ENCODE measurements at places on chromosomes 3 and 15.

DNA sequence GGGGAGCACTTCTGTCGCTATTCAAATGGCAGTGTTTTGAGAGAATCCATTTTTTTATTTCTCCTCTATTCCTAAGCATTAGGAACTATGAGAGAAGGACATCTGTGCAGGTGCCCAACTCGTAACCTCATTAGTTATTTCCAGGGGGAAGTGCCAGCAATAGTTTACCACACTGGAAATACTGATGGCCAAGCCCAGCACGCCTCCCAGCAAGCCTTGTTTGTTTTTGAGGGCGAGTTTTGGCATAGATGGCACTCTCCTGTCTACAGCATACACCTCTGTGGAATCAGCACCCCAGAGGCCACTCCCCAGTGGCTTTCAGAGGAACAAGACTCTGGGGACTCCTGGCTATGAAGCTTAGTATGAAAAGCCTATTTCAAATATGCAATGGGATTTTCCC is 36.6 kb downstream of the FAN1 start:
- DNase-seq = no peak

DNA sequence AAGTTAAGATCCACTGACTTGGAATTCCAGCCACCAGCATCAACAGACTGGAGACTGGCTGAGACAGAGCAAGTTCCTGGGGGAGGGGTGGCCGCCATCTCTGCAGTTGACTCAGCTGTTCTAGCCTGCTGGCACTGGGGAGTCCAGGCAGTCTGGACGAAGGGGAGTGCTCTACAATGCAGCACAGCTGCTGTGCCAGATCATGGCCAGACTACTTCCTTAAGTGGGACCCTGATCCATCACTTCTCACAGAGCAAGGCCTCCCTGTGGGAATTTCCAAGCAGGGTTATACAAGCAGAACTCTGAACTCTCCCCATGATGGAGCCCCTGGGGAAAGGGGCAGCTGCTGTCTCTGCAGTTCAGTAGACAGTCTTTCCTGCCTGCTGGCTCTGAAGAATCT is 35.2 kb downstream of the PYGO1 start:
- no peak for DNase-seq

- DNase-seq = no peak
Observed at GRCh38 chr3:28019740-28020139, 221.7 kb upstream of the CMC1 start.

GRCh38 chr3:50671331-50671730 is 3.4 kb upstream of the DOCK3 start:
- no peak for DNase-seq

- DNase-seq = no peak
Observed at GRCh38 chr3:142210144-142210543, 15.2 kb downstream of the GK5 start.

GRCh38 chr3:64802460-64802859 is 114.7 kb upstream of the ADAMTS9 start:
- DNase-seq = no peak

- peak; percentile 43 for DNase-seq
Observed at GRCh38 chr15:70767667-70768066, 4.3 kb upstream of the UACA start.

GRCh38 chr3:7388026-7388425 is 527.1 kb downstream of the GRM7 start:
- DNase-seq = no peak

DNA sequence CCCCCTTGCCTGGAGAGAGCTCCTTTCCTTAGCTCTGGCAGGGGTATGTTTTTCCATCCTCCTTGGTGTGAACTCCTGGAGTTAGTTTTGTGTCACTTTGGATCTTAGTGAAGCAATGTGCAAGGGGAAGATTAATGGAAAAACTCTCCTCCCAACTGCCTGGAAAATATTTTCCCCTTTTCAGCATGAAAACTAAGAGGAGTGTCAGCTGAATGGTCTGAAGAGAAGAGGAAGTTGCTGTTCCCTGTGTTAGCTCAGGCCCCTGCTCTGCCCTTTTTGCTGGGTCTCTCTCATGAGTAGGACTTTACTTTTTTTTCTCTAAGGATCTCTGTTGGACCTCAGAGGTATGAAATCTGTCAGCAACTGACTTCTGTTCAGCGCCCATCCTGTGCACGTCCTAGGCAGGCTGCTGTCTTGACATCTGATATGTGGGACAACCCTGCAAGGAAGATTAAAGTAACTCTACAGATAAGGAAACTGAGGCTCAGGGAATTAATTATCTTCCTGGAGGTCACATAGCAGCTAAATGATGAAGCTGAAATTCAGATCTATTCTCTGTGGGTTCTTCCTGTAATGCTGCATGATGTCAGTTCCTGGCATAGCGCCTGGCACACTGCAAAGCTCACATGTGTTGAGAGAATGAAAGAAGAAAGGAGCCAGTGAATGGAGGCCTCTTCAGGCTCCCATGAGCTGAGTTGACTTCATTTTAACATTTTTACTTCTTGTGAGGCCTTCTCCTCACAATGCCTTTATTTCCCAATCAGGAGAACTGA is 109.7 kb upstream of the GALNT15 start:
- peak; percentile 24 for DNase-seq

GRCh38 chr3:113051787-113052186 is 61.0 kb downstream of the GTPBP8 start:
- DNase-seq = no peak
